NCI-H2171 (cell line): ENCODE measurements at places on chromosomes 2 and 18.
A peak's percentile ranks its signal among the peaks of the same experiment; 100 is the strongest.

DNA sequence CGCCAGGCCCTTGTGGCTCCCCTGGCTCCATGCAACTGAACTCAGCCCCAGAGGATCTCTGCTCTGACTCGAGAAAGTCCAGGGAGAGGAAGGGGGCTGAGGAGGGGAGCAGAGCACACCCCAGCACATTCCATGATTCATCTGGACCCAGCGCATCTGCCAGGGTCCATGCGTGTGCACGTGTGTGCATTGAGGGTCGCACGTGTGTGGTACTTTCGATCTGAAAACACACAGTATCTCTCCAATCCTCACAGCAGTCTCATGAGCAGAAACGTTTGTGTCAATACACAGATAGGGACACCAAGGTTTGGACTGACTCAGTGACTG, 146.4 kb upstream of the ID2 start:
- no peak for DNase-seq

GRCh38 chr2:8547284-8548064, 134.4 kb upstream of the ID2 start:
- no peak for DNase-seq

GRCh38 chr18:8283891-8284585, 325.2 kb upstream of the RAB12 start:
- no peak for DNase-seq

GRCh38 chr18:79887181-79888000, 64.1 kb downstream of the SLC66A2 start:
- DNase-seq = no peak

DNA sequence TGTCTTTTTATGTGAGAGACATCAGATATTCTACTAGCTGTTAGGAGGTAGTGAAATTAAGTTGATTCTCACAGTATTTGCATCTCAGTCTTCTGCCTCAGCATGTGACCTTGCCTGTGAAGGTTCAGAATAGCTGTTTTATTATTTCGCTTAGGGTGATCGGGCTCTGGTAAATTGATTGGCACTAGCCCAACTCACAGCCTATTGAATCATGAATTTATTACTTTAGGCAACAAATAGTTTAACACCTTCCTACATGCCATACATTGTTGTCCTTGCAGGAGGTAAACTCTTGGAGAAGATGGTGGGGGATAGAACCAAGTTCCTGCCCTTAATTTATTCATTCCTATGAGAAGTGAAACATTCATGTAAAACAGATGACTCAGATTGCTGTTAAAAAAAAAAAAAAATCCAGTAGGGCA, 101.9 kb downstream of the GPD2 start:
- DNase-seq = no peak

- no peak for DNase-seq
Observed at GRCh38 chr2:241065355-241065803, 36.7 kb downstream of the MTERF4 start.

DNA sequence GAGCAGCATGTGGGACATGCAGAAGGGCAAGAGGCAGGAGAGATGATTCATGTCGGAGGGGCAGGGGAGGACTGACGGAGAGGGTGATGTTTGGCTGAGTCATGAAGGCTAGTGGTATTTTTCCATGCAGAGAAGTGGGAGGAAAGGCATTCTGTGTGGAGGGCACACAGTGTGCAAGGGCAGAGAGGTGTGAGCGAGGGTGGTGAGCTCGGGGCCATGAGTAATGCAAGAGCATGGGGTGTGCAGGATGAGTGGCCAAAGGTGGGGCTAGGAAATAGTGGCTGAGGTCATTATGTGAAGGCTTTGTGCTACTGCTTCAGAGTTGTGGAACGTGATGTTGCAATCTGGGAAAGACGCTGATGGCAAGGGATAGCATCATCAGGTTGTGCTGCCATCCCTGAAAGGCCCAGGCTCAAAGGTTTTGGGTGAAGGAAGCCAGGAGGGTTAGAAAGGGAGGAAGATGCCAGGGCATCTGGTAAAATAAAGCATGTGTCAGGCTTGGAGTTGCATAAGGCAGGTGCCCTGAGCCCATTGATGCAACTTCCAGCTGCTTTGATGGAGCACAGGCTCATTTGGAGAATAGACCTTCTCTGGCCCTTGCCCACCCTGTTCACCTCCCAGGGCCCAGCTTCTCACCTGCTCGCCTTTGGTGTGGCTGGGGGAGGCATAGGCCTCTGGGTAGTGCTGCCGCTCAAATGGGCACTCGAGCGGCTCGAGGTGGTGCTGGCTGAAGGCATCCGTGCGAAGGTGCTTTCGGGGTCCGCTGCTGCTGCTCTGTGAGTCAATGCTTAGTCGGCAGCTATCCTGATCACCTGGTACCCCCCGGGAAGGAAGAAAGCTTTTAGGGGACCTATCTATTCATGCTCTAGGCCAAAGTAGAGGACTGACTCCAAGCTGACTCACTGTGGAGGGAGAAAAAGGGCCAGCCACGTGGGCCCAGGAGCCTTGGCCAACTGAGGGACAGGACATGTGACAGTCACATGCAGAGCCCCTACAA, 37.5 kb downstream of the PAX8 start:
- no peak for DNase-seq

GRCh38 chr18:21203542-21204241, 38.3 kb upstream of the GREB1L start:
- DNase-seq = no peak

DNA sequence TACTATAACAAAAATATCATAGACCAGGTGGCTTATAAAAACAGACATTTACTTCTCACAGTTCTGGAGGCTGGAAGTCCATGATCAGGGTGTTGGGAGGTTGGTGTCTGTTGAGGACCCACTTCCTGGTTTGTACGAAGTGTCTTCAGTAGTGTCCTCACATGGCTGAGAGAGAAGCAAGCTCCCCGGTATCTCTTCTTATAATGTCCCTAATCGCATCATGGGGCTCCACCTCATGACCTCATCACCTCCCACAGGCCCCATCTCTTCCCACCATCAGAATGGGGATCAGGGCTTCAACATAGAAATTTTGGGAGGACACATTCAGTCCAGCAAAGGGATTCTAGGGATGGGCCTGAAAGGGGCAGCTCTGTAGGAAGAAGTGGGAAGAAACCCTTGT, 4.8 kb upstream of the NIFK start:
- no peak for DNase-seq

- DNase-seq = no peak
Observed at GRCh38 chr2:239724851-239725550, 300.1 kb downstream of the NDUFA10 start.

DNA sequence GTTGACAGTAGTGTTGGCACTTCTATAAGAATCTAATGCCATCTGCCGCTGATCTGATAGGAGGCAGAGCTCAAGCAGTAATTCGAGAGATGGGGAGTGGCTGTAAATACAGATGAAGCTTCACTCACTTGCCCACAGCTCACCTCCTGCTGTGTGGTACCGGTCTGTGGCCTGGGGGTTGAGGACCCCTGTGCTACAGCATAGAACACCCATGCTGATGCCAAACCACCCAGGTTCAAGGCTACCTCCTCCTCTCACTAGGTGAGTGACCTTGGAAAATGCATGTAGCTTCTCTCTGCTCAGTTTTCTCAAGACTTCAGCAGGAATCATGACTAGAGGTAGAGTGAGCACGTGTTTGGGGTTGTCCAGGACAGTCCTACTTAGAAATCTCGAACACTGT, 263.4 kb downstream of the SH3BP4 start:
- peak; percentile 23 for DNase-seq

DNA sequence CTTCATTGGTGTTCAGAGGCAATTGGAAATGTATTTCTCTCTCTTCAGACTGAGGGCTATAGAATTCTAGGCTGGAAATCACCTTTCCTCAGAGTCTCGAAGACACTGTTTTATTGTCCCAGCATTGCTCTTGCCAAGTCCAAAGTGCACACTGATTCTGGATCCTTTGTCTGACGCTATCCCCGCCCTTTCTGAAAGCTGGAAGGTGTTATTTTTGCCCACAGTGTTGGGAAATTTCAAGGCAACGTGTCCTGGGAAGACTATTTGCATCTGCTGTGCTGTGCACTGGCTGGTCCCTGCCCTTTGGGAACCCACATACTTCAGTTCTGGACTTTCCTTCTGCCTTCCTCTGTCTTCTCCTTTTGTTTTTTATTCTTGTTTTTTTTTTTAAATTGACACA, 190.8 kb downstream of the SH3BP4 start:
- DNase-seq = no peak

GRCh38 chr2:229784791-229785190, 70.4 kb upstream of the DNER start:
- no peak for DNase-seq

DNA sequence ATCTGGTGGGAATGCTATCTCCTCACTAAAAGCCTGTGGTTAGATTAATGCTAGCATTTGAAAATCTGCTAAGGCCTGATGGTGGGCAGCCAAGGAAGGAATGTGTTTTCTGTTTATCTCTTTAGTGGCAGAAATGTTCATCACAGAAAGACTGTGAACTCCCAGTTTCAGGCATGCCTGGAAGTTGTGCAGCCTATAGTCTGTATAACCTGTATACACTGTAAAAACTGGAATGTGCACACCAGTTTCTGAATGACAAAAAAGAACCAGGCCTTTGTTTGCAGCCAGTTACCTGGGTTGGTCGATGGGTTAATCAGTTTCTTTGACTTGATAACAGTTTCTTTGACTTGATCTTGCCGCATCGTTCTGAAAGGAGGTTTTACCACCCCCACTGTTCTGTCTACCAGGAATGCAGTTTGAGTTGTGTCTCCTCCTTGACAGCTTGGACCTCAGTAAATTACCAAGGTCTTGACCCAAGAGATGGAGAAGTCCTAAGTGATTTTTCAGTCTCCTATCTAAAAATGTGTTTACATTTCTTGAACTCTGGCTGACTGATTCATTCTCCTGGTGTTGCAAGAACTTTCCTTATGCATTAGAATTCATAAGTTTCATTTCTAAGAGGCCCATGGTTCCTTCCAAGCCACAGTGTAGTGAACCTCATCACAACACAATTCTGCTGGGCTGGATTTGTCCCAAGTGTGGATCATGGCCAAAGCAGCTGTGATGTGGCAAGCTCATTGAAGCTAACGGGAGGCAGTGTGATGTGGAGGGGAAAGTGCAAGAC, 62.2 kb downstream of the KIAA2012 start:
- DNase-seq = no peak

- no peak for DNase-seq
Observed at GRCh38 chr2:15634846-15635490, 43.3 kb downstream of the DDX1 start.

DNA sequence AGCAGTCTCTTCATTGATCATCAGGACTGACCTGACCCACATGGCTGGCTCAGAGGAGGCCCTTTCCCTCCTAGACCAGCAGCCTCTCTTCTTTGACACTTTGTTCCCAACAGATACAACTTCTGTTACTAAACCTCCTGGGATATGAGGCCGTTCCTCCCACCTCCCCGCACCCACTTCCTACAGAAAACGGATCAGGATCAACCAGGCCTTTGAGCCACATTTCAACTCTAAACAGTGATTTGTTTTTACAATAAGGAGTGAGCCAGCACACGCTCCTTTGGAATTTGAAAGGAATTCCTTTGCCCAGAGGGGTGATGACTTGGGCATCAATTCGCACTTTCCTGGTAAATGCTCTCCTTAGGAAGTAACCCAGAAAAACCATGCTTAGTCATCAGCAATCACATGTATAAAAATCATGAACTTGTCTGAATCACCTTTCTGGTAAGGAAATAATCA, 180.4 kb downstream of the FAM124B start:
- DNase-seq = no peak

DNA sequence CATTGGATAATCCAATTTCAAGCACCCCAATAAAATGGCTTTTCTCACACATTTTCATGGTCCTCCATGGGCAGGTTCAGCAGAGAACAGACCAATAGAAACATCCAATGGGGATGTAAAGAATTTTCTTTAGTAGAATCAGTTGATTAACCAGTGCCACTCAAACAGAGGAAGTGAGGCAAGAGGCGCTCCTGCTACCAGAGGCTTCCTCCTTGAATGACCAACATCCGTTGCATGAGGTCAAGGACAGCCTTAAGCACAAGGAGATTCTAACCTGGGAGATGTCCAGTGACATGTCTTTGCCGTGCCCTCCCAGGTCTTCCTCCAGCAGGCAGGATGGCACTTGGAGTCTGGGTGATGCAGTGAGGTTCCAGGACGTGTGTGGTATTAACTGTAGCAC, 146.6 kb downstream of the PIEZO2 start:
- DNase-seq = no peak

DNA sequence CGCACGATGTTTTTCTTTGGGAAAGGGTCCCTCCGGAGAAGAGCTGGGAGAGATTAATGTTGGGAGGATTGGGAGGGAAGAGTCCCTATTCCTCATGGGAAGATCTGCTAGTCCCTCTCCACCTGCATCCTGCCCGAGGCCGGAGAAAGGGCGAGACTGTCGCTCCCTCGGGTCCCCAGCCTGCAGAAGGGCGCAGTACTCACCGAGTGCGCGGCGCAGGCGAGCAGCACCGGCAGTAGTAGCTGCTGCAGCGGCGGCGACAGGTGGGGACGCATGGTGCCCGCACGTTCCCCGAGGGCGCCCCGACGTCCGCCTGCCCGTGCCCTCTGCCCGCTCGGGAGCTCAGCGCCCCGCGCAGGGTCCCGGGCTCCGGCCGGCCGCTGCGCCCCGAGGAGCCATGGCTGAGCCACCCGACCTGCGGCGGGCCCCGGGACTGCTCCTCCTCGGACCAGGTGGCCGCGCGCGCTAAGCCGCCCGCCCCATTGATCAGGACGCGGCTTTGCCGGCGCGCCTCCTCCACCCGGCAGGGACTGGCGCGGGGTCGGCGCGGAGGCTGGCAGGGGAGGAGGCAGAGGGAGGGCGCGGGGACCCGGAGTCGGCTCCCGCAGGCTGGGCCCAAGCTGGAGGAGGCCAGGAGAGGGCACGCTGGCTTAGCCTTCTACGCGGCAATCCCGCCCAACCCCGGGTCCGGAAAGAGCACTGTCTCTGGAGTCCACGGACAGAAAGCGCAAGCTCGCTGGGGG, at the start of gene SCTR:
Gene SCTR (minus strand): TSS at position 532 of the 743 bp plus-strand sequence. CDS start 257 bp downstream, at position 275.
- peak; percentile 32 for DNase-seq

DNA sequence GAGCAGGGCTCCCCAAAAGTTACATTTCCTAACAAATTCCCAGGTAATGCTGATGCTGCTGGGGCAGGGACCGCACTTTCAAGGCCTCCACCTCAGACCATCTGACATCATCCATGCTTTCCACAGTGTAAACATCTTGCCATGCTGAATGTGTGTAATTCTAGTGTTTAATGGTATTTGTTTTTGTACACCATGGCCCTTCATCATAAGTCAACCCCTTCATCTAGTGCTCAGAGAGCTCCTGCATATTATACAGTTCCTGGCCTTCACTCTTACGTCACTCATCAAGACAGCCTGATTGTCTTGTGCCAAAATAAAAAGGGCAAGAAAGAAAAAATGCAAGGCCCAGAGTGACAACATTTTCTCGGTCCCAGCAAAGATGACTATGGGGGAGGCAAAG, 77.5 kb upstream of the ZFP36L2 start:
- DNase-seq = no peak

DNA sequence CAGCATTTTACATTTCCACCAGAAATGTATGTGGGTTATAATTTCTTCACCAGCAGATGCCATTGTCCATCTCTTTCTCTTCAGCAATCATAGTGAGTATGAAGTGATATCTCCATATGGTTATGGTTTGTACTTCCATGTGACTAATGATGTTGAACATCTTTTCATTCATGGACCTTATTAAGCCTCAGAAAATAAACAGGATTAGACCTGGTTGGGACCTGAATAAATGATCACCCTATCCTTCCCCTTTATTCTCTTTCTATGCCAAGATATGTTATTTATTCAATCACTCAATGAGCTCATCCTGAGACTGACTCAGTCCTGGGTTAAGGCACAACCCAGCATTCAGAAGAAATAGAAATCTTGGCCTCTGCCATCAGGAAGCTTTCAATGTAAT, 86.6 kb downstream of the ANTXR1 start:
- DNase-seq = no peak
